ENCODE measurements at places on chromosomes 1 and 21. TPM values are rescaled to one million over a fixed set of nuclear protein-coding genes. Genes with fewer than 3 reads are reported as not detected.

The HCRTR1 gene
- total RNA-seq: not detected

The KRTAP10-3 gene
- total RNA-seq: not detected

The SPRR2G gene
- 0.68 TPM for total RNA-seq

The KDF1 gene
- total RNA-seq: 16.5 TPM

The AQP10 gene
- total RNA-seq: not detected

The RIT1 gene
- 35.7 TPM for total RNA-seq

The SETD4 gene
- 13.9 TPM for total RNA-seq

The C8B gene
- not detected for total RNA-seq

The DMBX1 gene
- total RNA-seq: not detected

The AMY1A gene
- total RNA-seq: not detected

The PTAFR gene
- 7.6 TPM for total RNA-seq

The AMPD1 gene
- total RNA-seq: not detected

The HES2 gene
- 47.3 TPM for total RNA-seq

The LINGO4 gene
- total RNA-seq: not detected

The LENEP gene
- total RNA-seq: not detected

The GUCA2A gene
- total RNA-seq: not detected

The SYNJ1 gene
- total RNA-seq: 4.9 TPM

The IFNLR1 gene
- total RNA-seq: 4.0 TPM

The C1orf87 gene
- total RNA-seq: not detected

The TMEM82 gene
- total RNA-seq: not detected

The TRNP1 gene
- total RNA-seq: 75.0 TPM

The ANKRD35 gene
- 13.7 TPM for total RNA-seq

The BROX gene
- 41.4 TPM for total RNA-seq

The ARMH1 gene
- total RNA-seq: not detected

The KCNA2 gene
- 1.2 TPM for total RNA-seq

The CLCA1 gene
- total RNA-seq: 0.08 TPM

The ESPN gene
- total RNA-seq: 33.4 TPM

The CRYAA gene
- not detected for total RNA-seq

The WDR3 gene
- total RNA-seq: 22.6 TPM

The TAL1 gene
- total RNA-seq: 0.64 TPM

The LAX1 gene
- total RNA-seq: 0.84 TPM

The PRAMEF14 gene
- not detected for total RNA-seq

The TMEM61 gene
- total RNA-seq: 1.4 TPM

The NECAP2 gene
- total RNA-seq: 38.1 TPM

The PTPN22 gene
- 1.9 TPM for total RNA-seq

The LY9 gene
- total RNA-seq: 0.20 TPM

Measured in esophagus mucosa (tissue), 1 donor.